Kasumi-1 (cell line): ENCODE measurements at places on chromosomes 6 and 20.
A peak's percentile ranks its signal among the peaks of the same experiment; 100 is the strongest.

- no peak for DNase-seq
Observed at GRCh38 chr6:82690283-82690682, 326.7 kb downstream of the TPBG start.

- DNase-seq: no peak
Observed at GRCh38 chr6:3392930-3393835, 63.7 kb downstream of the SLC22A23 start.

GRCh38 chr6:105774247-105774646 is 311.9 kb upstream of the PRDM1 start:
- DNase-seq: no peak

DNA sequence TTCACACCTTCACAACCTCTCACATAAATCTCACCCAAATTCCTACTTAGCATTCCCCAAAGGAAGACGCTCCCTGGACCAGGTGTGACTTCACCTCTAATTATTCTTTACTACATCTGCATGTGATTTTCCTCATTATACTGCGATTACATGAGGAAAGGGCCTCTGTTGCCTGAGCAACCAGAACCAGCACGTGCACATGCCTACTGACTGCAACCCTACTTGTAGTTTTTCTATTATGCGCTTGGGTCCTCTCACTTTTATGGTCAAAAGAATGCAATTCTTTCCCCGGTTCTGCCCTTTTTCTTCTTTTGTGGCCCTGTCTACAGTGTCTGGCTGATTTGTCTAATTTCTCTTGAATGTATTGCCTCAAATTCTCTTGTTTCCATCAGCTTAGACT is 20.4 kb upstream of the ANKEF1 start:
- DNase-seq: no peak

GRCh38 chr20:50980071-50980681 is 21.6 kb downstream of the MOCS3 start:
- no peak for DNase-seq

DNA sequence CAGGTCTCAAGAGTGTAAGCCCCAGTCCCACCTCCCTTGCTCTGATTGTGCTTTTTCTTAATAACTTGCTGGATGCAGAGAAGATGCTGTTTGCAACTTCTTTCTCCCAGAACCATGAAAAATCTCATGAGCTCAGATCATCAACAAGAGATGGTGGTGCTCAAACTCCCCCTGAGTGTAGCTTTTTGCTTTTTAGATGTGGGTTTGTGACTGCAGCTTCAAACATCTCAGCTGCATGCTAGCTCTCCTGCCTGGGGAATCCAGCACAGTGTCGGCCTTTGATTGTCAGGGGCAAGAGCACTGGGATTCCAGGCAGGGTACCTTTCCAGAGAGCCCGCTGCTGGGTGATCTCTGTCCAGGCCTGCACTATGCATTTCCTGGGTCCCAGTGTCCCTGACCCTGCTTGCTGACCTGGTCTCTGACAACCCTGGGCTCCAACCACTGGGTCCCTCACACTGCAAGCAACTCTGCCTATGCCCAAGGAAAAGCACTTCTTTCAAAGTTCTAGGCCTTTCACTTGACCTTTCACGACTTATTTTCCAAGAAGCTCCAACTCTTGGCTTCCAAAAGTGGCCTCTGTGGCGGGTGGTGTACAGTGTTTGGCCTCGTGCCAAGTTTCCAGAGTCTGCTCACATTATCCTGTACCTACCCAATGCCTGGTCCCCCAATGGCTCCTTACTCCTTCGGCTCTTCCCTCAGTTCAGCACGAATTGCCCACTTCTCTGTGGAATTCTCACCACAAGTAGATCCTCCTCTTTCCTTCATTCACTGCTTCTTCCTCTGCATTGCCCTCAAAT is 69.7 kb upstream of the LY86 start:
- no peak for DNase-seq

DNA sequence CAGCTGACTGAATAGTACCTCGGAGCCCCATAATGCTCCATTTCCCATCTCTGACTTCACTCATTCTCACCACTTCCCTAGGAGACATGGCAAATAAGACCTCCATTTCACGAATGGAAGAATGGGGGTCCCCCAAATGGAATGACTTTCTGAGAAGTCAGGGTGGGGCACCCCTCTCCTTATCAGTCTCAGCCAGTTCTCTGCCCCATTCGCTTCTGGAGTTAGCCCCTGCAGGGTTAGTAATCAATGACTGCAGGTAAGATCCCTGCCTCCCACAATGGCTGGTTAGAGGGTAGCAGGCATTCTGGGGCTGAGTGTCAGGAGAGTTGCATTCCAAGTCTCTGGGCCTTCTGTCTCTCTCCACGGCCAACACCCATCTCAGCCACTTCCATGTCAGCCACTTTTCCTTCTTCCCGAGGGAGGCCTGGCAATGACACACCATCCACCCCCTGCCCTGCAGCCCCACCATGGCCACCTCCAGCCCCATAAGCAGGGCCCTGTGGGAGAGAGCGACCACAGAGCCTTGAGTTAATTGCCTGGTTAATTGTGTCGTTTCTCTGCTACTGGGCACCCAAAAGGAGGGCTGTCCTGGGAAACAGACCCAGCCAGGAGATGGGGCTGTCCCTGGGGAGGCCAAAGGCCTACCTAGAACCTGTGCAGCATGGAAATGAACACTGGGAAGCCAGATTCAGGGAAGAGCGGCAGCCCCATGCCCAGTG is 13.4 kb downstream of the CCDC167 start:
- no peak for DNase-seq

DNA sequence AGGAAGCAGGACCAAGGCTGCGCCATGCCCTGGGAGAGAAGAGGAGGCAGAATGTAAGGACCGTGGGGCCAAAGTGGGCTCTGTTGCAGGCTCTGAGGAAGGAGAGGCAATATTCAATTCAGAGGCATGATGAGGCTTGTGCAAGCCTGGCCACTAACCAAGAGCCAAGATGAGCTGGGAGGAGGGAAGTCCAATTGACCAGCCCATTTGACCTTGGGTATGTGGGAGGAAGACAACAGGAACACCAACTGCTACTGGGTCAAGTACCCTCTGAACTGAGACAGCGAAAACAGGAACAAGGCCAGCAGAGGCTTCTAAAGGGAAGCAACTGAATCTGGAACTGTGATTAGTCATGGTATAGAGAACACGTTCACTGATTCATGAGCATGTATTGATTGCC is 779.6 kb downstream of the MAFB start:
- DNase-seq: no peak

- no peak for DNase-seq
Observed at GRCh38 chr6:41763470-41763869, 16.2 kb downstream of the FRS3 start.

DNA sequence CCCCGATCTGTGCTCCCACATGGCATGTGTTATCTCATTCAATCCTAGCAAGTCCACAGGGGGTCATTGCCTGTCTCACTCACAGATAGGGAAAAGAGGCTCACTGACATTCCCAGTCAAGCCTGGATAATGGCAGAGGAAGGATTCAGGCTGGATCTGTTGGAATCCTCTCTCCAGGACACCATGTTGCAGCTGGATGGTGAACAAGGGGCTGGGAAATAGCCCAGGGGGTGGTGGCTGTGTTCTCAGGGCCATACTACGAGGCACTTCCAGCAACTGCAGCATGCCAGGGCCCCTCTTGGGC is 5.0 kb upstream of the SPDEF start:
- DNase-seq: no peak

GRCh38 chr6:21593412-21593926 is at the start of gene SOX4:
SOX4 (plus strand) TSS chr6:21593751; CDS start chr6:21594535, 784 bp downstream.
- peak; percentile 99 for DNase-seq

- no peak for DNase-seq
Observed at GRCh38 chr6:85772641-85773040, 130.0 kb upstream of the SYNCRIP start.

- no peak for DNase-seq
Observed at GRCh38 chr6:98634569-98634968, 199.8 kb upstream of the POU3F2 start.

GRCh38 chr6:17269840-17270239 is 11.3 kb upstream of the RBM24 start:
- DNase-seq: no peak

- DNase-seq: no peak
Observed at GRCh38 chr20:10329387-10330005, 104.5 kb downstream of the MKKS start.

GRCh38 chr6:131038597-131039344 is 24.3 kb downstream of the EPB41L2 start:
- DNase-seq: no peak

DNA sequence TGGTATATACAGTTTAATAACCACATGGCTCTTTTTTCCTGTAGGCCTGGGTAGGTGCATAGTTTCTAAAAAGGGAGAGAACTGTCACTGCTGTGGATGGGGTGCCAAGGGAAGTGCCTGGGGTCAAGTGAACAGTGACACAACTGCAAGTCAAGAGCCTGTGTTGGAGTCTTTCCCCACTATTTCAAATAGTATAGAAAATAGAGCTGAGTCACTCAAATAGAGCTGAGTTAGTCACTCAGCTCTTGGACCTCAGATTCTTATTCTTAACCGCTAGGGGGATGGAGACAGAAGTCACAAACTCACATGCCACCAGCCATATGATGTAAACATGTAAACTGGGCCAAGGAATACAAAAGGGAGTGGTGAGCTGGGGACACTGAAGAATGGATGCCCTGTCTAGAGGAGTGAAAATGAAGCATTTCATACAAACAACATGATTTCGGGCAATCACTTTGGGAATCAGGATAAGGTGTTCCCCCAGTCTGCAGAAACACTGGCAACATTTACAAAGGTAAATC is 2.1 kb downstream of the NQO2 start:
- DNase-seq: peak; percentile 95

DNA sequence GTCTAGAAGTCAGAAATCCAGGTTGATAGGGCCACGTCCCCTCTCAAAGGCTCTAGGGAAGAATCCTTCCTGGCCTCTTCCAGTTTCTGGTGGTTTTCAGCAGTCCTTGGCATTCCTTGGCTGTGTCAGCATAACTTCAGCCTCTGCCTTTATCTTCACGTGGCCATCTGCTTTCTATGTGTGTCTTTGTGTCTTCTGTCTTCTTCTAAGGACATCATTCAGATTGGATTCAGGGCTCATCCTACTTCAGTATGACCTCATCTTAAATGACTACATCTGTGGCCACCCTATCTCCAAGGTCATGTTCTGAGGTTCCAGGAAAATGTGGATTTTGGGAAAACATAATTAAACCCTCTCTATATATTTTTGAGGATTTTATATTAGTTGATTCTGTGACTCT is 23.0 kb downstream of the C6orf89 start:
- DNase-seq: no peak

GRCh38 chr6:111172563-111172962 is 85.3 kb downstream of the SLC16A10 start:
- DNase-seq: no peak

- DNase-seq: no peak
Observed at GRCh38 chr6:47701363-47701762, 3.0 kb downstream of the ADGRF4 start.

GRCh38 chr6:166286839-166287271 is 21.3 kb downstream of the PRR18 start:
- no peak for DNase-seq

- no peak for DNase-seq
Observed at GRCh38 chr6:10310826-10311225, 104.0 kb downstream of the TFAP2A start.

- DNase-seq: no peak
Observed at GRCh38 chr6:92945799-92946198, 473.6 kb downstream of the EPHA7 start.

DNA sequence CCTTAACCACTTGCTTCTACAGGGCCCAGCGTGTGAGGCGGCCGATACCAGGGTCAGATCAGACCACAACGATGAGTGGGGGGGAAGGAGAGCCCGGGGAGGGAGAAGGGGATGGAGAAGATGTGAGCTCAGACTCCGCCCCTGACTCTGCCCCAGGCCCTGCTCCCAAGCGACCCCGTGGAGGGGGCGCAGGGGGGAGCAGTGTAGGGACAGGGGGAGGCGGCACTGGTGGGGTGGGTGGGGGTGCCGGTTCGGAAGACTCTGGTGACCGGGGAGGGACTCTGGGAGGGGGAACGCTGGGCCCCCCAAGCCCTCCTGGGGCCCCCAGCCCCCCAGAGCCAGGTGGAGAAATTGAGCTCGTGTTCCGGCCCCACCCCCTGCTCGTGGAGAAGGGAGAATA is 2.8 kb downstream of the RING1 start:
- no peak for DNase-seq

GRCh38 chr20:56706867-56707360 is 77.8 kb downstream of the TFAP2C start:
- no peak for DNase-seq

- no peak for DNase-seq
Observed at GRCh38 chr6:153442096-153442495, 311.0 kb upstream of the RGS17 start.

DNA sequence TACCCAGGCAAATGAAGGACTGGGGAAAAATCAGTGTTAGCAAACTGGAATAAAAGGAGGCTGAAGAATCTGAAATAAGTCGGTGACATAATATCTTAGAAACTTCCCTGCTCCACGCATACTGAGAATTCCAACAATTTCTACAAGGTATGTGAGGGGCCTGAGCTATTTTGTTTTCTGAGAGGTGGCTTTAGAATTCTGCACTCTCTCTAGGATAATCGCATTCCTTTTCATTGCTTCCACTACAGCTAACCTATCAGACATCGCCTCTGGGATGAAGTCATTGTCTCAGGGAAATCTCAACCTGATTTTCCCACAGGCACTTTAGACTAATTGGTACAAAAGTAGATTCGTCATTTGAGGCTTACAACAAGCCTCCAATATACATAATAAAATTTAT is 740.8 kb downstream of the PHF3 start:
- no peak for DNase-seq

DNA sequence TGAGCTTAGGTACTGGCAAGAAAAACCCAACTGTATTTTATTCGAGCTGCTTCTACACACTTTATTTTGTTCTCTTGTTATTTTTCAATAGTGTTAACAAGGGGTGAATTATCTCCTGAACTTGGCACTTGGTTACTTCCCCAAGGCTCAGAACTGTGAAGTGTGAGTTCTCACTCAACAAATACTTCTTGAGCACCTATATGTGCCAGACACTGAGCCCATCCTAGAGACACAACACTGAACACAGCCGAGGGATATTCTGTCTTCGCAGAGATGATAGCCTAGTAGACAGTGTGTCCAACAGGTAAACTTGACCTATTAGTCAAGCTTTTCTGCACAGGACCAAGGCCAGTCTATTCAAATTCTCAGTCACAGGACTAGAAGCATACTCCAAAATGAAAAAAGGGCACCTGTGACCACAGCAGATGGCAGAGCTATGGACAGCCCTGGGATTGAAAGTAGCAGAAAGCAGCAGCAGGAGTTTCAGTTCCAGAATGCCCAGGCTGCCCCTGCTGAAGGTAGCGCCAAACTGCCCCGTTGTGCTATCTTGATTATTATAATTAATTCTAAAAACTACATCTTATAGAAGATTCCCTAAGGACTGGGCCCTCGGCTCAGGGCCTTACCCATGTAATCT is 77.8 kb upstream of the TAB2 start:
- no peak for DNase-seq

- DNase-seq: no peak
Observed at GRCh38 chr6:161195386-161195785, 78.5 kb downstream of the AGPAT4 start.

- peak; percentile 65 for DNase-seq
Observed at GRCh38 chr6:167350731-167351655, 26.1 kb downstream of the TTLL2 start.

GRCh38 chr6:28462401-28462800 is 19.1 kb upstream of the ZSCAN23 start:
- peak; percentile 8 for DNase-seq
